ENCODE measurements at places on chromosomes 4 and X. TPM values are rescaled to one million over a fixed set of nuclear protein-coding genes. Genes with fewer than 3 reads are reported as not detected.

PIGA gene
- 14.7 TPM for polyA plus RNA-seq

REELD1 gene
- polyA plus RNA-seq = 0.76 TPM

SLC25A43 gene
- polyA plus RNA-seq = 3.8 TPM

CDS1 gene
- polyA plus RNA-seq = 4.6 TPM

COX18 gene
- polyA plus RNA-seq = 4.7 TPM

IL3RA gene
- polyA plus RNA-seq = 5.8 TPM

OPRPN gene
- not detected for polyA plus RNA-seq

BRCC3 gene
- 8.2 TPM for polyA plus RNA-seq

COX7B2 gene
- not detected for polyA plus RNA-seq

POF1B gene
- polyA plus RNA-seq = 3.5 TPM

DCHS2 gene
- polyA plus RNA-seq = 0.23 TPM

SHROOM2 gene
- polyA plus RNA-seq = 3.3 TPM

All from pancreas (tissue), 10 donors.